ENCODE measurements at places on chromosomes 16 and 17. TPM values are rescaled to one million over a fixed set of nuclear protein-coding genes. Genes with fewer than 3 reads are reported as not detected.

Gene NXPH3
- 0.90 TPM for total RNA-seq

Gene TEKT3
- not detected for total RNA-seq

Gene CHD9NB
- total RNA-seq: 0.39 TPM

Gene PRDM7
- not detected for total RNA-seq

Gene CLEC18B
- 0.13 TPM for total RNA-seq

Gene OGFOD1
- total RNA-seq: 44.3 TPM

Gene TOM1L1
- total RNA-seq: not detected

Gene CLEC16A
- 15.3 TPM for total RNA-seq

Gene ATP2A1
- 0.13 TPM for total RNA-seq

Gene SLC2A4
- total RNA-seq: 0.76 TPM

Gene AP1G1
- total RNA-seq: 45.1 TPM
